ENCODE measurements at places on chromosomes 16 and 17.

DNA sequence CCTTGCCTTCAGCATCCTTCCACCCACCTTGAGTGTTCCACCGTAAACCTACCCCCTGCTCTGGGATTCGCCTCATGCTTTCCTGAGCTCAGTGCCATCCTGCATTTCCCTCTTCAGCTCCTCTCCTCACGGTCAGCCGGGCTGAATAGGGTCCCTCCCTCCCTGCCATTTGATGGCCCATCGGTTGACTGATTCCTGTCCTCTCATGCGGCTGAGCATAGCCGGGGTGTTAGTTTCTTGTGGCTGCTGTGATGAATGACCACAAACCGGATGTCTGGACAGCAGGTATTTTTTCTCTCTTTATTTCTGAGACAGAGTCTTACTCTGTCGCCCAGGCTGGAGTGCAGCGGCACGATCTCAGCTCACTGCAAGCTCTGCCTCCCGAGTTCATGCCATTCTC lies 44.1 kb upstream of the MGAT5B start:
- DNase-seq = no peak

DNA sequence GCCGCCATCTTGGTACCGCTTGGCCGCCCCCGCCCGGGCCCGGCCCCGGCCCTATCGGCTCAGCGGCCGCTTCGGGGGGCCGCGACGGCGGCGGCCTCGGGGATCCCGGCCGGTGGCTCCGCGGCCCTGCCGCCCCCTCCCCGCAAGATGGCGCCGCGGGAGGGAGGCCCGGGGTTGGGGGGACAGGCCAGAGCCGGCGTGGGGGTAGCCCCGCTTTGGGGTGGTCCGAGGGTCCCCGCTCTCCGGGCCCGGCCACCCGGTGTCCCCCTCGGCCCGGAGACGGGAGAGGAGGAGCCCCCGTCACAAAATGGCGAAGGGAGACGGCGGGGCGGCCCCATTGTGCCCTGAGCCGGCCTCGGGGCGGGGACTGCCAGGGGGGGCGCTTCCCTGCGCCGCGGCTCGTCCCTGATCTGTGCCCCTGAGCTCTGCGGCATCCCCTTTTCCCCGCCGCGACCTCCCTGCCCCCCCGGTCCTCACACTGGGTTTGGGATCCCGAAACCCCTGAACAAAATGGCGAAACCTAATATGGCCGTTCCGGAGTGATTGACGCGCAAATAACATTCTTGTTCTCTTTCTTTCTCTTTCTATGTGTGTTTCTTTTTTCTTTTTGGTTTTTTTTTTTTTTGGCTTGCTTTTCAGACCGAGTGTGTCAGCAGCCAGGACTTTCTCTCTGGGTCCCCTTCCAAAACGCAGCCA lies 986 bp downstream of the HAPSTR1 start:
- peak; percentile 57 for DNase-seq

GRCh38 chr17:48809182-48809581 lies 7.8 kb downstream of the TTLL6 start:
- DNase-seq = no peak

DNA sequence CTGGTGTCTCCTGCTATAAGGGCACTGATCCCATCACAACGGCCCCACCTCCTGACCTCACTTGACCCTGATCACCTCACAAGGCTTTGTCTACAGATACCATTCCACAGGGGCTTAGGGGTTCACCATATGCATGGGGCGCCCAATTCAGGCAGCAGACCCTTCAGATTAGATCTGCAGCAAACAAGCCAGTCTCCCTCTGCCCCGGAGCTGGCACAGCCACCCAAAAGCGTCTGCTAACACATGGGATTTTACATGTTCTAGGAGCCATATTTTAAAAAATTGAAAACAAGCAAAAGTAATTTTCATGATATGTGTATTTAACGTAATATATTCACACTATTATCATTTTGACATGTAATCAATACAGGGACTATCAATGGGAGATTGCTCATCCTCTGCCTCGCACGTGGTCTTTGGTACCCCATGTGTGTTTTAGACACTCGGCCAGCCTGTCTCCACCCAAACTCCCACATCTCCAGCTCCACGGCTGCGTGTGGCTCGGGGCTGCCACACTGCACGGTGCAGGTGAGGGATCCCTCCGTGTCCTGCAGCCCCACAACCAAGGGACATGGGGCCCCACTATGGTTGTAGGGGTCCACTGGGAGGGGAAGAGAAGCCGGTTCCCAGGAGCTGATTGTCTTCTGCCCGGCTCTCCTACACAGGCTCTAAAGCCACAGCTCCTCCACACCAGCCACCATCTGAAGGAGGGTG lies 107.6 kb downstream of the RBFOX3 start:
- no peak for DNase-seq

DNA sequence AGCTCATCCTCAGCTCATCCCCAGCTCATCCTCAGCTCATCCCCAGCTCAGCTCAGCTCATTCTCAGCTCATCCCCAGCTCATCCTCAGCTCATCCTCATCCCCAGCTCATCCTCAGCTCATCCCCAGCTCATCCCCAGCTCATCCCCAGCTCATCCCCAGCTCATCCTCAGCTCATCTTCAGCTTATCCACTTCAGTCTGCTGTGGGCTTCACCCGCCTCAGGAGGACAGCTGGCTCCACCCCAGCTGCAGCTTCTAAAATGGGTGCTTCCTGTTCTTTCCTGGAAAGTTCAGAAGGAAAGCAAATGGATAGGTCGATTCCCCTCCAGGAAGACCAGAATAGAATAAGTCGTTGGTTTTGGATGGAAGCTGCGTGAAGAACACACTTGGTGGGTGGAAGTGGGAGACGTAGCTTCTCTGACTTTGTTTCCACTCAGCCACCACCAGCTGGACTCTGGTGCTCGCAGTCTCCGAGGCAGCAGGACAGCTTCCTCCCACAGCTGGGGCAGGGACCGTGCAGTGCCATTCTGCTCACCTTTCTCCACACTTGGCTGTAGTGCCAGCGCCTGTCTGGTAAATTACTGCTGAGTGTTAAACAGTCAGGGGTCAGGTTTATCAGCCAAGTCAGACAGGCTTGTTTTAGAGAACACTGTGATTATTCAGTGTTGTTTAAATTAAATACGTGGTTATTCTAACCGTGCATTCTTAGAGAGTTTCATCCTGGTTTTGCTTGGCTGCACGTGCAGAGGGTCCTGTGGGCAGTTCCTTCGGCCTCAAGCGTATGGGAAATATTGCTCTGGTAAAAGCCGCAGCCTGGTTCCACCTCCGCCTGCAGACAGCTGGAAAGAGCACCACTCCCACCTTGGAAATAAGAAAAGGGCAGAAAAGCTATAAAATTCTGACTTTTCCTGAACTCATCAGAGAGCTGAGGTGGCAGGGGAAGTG lies 61.0 kb upstream of the CHMP6 start:
- DNase-seq = no peak

GRCh38 chr16:67115639-67116038 lies 5.9 kb downstream of the PHAF1 start:
- DNase-seq = no peak

DNA sequence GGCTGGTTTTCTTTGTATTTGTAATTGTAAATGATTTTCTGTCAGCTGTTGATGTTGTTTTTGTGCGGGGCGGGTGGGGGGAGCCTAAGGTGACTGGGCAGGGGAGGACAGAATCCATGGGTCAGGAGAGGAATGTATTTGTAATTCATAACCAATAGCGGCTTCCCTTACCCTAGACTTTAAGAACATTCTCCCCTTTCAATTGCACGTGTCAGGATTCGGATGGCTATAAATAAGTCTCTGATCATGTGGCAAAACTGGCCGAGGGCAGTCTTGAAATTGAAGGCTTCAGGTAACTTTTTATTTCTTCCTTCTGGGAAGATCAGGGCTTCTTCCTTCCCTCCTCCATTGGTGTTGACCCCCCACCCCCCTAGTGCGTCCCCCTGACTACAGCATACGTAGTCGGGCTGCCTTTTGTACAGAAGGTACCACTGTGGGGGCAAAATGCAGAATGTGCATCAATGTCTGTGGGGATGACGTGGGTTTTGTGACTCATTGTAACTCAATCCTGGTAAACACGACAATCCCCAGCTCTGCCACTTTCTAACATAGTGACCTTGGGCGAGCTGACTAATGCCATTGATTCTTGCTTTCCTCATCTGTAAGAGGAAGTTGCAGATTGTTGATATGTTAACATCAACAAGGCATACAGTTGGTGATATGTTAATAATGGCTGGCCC lies 16.2 kb downstream of the MARCHF10 start:
- no peak for DNase-seq

GRCh38 chr17:19325542-19325941 lies 37.0 kb downstream of the B9D1 start:
- no peak for DNase-seq

DNA sequence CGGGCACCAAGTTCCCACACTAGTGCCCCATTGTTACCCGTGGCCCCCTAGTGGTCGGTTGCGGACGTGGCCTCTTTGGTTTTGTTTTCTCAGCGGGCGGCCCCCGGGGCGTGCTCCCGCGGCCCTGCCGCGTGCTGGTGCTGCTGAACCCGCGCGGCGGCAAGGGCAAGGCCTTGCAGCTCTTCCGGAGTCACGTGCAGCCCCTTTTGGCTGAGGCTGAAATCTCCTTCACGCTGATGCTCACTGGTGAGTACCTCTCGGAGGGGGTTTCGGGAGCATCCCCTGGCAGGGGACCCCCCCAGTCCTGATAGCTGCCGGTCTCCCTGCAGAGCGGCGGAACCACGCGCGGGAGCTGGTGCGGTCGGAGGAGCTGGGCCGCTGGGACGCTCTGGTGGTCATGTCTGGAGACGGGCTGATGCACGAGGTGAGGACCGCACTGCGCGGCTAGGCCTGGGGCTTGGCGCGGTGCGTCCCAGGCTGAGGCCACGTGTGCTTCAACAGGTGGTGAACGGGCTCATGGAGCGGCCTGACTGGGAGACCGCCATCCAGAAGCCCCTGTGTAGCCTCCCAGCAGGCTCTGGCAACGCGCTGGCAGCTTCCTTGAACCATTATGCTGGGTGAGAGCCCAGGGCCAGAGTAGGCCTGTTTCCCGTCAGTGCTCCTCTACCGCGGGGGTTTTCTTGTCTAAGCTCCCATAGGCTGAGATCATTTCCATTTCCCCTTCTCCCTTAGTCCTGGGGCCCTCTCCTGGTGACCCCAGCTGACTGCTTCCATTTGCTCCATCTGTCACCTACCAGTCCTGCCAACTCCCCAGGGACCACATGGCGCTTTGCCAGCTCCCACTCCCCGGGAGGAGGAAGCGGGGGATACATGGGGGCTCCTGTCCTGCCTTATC lies 1.7 kb downstream of the SPHK1 start:
- peak; percentile 88 for DNase-seq

DNA sequence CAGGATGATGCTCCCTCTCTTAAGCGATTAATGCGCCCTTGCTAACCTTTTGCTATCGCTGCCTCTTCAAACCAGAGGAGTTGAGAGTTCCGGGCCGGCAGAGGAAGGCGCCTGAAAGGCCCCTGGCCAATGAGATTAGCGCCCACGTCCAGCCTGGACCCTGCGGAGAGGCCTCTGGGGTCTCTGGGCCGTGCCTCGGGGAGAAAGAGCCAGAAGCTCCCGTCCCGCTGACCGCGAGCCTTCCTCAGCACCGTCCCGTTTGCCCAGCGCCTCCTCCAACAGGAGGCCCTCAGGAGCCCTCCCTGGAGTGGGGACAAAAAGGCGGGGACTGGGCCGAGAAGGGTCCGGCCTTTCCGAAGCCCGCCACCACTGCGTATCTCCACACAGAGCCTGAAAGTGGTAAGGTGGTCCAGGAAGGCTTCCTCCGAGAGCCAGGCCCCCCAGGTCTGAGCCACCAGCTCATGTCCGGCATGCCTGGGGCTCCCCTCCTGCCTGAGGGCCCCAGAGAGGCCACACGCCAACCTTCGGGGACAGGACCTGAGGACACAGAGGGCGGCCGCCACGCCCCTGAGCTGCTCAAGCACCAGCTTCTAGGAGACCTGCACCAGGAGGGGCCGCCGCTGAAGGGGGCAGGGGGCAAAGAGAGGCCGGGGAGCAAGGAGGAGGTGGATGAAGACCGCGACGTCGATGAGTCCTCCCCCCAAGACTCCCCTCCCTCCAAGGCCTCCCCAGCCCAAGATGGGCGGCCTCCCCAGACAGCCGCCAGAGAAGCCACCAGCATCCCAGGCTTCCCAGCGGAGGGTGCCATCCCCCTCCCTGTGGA lies 16.0 kb upstream of the STH start:
- DNase-seq = no peak

- no peak for DNase-seq
These were observed 13.2 kb downstream of the ITGB3 start for GRCh38 chr17:47266782-47267181.
